CD4-positive, alpha-beta memory T cell (primary cell): ENCODE measurements at places on chromosomes 6 and 20. TPM values are rescaled to one million over a fixed set of nuclear protein-coding genes. Genes with fewer than 3 reads are reported as not detected.

- H3K27me3 ChIP-seq = no peaks in the 10 kb centered on the region
- H3K36me3 ChIP-seq = no peaks in the 10 kb centered on the region
- no peak for DNase-seq
- H3K4me3 ChIP-seq = no peak overlapping the region
Observed at GRCh38 chr6:44918671-44919296, 409.3 kb upstream of the RUNX2 start.

Gene DSP
- not detected for total RNA-seq

DNA sequence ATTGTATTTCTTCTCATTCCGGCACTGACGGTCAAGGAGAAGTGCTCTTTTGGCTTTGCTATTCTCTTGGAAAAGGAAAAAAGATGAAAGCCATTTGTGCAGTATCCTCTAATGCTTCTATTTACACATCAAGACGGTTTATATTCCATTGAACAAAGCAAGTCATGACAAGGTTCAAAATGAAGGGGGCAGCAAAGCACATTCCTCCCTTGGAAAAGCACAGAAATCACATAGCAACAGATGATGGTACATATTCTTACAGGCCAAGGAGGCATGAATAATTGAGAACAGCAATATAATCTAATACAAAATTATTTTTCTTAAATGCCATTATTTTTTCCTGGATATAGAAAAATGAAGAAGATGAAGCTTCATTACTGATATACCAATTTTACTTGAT is 508.2 kb upstream of the JAG1 start:
- no peak for DNase-seq
- H3K4me3 ChIP-seq = no peak overlapping the region
- no peaks in the 10 kb centered on the region for H3K27me3 ChIP-seq
- no peaks in the 10 kb centered on the region for H3K4me1 ChIP-seq
- H3K36me3 ChIP-seq = no peaks in the 10 kb centered on the region

DNA sequence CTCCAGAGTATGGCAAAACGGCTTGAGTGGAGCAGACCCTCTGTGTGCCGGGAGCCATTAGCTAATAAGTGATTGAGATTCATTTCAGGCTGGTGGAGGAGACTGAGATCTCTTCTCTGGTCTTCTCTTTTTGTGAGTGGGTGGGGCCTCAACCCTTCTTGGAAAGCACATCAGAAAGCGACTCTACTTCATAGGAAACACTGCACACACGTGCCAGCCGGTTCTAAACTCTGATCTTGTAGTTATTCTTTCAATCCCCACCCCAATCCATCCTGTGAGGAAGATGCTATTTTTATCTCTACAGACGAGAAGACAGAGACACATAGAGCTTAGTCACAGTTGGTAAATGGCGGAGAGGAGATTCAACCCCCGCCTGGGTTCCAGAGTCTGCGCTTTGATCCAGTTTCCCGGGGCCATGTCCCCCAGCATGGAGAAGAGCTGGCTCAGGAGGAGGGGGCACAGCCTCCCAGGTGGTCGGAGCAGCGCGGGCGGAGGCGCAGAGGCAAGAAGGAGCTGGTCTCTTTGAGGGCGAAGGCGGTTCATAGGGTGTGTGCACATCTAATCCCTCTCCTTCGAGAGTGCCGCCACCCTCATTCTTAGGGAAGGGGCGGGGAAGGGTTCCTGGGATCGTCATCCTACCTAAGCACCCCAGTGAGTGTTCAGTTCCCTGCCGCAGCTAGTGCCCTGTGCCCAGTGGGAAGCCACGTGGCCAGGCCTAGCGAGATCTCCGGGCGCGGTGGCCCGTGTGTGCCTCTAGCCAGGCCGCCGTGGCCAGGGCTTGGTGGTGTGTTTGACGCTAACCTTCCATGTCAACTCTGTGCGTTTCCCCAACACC is 49.0 kb upstream of the TAGAP start:
- no peak overlapping the region for H3K27ac ChIP-seq
- H3K36me3 ChIP-seq = no peaks in the 10 kb centered on the region
- H3K4me1 ChIP-seq = peaks cover 41% of the 10 kb centered on the region
- H3K27me3 ChIP-seq = no peaks in the 10 kb centered on the region
- H3K4me3 ChIP-seq = no peak overlapping the region
- no peak for DNase-seq

Gene FAM209B
- total RNA-seq = 2.2 TPM

Gene SLC23A2
- 22.3 TPM for total RNA-seq
